ENCODE measurements at places on chromosomes 6 and 20.

DNA sequence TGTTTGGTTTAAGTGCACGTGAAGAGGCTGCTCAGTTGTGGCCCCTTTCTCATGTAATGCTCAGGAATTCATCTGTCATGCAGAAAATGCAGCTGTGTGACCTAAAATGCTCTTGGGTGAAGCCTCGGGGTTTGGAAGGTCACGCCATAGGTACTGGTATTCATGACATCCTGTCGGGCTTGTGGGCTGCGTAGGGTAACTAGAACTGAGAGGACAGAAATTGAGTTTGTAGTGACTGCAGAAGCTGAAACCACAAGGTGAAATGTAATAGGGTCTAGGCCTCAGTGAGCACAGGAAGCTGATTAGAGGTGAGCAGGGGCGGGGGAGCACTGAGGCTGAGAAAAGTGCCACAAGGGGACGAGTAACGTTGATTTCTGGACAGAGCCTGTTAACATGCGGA lies 128.8 kb downstream of the SOBP start:
- DNase-seq, result peak; percentile 66

DNA sequence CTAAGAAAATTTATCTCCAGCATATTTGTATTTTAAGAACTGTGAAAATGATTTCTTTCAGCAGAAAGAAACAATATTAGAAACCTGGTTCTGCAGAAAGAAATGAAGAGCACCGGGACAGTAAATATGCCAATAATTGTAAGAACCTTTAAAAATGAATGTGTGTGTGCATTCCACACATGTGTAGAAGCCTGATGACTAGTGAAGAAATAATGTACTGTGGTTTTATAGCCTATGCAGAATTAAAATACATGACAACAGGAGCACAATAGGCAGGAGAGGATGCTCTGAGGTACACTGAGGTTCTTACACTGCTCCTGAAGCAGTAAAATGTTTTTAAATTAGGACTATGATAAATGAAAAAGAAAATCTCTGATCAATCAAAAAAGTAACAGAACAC lies 48.9 kb downstream of the SNX14 start:
- no peak for DNase-seq

GRCh38 chr6:90413396-90413795 lies 116.8 kb upstream of the BACH2 start:
- DNase-seq, result no peak

DNA sequence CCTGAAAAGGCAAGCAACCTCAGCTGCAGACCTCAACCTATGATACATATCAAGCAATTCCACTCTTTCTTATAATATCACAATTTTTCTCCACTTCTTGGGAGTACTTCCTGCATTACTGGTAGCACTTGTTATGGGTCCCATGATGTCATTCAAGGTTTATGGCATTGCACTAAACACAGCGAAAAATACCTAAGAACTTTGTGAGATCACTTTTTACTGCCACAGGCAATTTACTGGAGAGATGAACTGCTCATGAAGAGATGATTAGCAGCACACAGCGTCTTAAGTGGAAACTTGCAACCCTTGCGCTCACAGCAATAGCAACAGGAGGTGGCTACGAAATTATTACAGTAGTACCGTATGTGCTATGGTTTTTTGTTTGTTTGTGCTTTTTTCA lies 19.3 kb upstream of the RIMS4 start:
- DNase-seq, result no peak

DNA sequence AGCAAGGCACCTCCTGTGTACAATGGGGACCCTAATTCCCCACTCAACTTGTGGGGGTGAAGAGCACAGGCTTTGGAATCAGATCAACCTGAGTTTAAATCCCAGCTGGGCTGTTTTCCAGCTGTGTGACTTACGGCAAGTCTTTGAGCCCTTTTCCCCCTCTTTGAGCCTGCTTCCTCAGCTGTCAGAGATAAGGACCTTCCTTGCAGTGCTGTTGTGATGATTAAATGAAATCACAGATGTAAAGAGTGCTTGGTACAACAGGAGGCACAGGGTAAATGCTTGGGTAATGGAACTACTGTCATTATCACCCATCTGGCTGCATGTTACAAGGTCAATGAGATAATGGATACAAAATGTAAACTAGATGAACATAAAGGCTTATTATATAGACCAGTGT lies 3.2 kb downstream of the SNX21 start:
- DNase-seq, result no peak

GRCh38 chr6:49453221-49453620 lies 9.8 kb downstream of the MMUT start:
- DNase-seq, result no peak

DNA sequence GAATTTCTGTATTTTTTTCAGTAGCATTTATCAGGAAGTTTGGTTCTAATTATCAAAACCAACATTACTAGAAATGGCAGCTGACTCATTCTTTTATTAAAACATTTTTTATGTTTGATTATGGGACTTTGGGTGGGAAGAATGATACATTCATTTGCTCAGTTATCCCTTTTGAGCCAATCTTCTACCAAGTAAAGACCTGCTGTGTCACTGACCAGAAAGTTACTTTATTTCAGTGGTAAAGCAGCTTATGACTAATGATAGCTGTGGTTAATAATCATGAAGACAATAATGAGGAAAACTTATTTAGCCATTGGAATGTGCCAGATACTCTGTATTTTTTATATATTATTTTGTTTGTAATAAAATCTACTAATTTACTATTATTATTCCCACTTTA lies 142.3 kb downstream of the FARS2 start:
- DNase-seq, result no peak

GRCh38 chr6:9252799-9253198 lies 817.5 kb upstream of the SLC35B3 start:
- no peak for DNase-seq

DNA sequence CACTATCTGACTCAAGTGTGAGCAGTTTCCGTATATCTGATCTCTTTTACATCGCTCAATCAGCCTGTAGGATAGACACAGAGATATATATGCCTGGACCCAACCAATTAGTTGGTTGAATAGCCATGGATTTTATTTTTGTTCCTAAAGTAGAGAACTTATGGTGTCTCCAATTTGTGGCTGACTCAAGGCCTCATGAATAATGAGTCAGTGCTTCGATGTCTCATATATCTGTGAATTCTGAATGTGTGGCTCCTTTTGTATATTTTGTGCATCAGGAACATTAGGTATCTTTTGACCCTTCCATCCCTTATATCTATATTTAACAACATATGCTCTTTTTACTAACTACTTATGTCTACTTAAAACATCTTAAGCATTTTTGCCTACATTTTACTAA lies 64.5 kb downstream of the OR2B2 start:
- DNase-seq, result no peak

- DNase-seq, result peak; percentile 73
Measured at GRCh38 chr6:149922642-149923326, at the start of gene RAET1G. Gene RAET1G (minus strand): TSS chr6:149923121. CDS start chr6:149923010, 111 bp downstream.

GRCh38 chr6:163333038-163333437 lies 81.5 kb upstream of the QKI start:
- DNase-seq, result no peak

DNA sequence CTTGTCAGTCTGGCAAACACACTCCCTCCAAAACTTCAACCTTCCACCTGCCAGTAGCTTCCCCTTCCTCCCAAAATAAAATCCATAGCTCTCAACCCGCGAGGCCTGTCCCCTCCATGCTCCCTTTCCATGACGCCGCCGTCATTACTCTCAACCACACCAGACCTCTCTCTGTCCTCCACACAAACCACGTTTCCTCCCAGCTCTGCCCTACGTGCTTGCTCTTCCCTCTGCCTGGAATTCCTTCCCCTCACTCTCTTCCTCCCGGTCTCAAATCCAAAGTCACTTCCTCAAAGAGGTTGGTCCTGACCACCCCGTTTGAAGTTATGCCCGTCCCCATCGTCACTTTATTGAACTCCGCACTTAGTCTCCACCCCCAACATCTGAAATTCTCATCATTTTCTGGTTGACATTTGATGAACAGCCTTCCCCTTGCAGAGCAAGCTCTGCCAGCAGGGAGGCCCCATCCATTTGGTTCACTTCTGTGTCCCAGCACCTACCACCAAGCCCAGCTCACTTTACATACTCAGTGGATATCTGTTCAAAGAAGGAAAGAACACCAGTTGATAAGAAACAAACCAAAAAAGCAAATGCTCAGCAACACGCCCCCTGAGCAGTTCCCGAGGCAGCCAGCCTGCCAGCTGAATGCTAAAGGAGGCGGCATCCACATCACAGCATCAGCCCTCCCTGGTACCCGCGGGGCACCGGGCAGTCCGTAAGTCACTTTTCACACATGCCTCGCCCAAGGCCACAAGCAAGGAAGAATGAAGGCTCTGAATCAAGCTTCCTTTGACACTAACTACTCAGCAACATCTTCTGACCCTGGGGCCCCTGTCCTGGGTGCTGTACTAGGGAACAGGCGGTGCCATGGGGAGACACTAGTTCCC lies 125.0 kb downstream of the NFATC2 start:
- no peak for DNase-seq

- no peak for DNase-seq
Measured at GRCh38 chr6:40894962-40895799, 143.8 kb downstream of the UNC5CL start.

DNA sequence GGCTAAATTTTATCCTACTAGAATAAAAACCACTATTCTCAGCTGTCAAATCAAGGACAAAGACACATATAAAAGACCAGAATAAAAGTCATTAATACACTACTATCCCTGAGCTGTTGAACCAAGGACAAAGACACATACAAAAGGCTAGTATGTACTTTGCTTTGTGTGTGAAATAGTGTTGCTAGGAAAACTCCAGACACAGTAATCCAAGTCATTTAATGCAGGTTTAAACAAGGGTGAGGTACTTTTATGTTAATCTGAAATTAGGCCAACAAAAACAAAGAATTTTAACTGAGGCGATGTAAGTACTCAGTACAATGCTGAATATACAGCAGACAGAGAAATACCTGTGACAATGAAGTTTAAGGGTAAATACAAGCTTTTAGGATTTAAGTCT lies 18.9 kb downstream of the GCLC start:
- no peak for DNase-seq

DNA sequence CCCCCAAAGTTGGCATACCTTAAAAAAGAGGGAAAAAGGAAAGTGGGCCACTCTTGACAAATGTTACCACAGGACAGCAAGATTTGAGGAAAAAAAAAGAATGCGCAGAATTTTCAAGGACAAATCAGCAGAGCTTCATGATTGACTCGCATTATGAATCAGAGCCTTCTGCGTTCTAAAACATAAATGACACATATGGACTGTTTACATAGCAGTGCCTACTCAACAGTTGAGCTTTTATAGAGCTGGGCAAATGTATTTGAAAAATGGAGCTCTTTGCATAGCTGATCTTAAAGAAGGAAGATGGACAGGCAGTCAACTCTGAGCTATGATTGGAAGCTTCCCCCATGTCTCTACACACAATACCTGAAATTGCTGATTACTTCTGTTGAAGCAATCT lies 213.2 kb upstream of the NT5E start:
- no peak for DNase-seq

GRCh38 chr6:37550191-37550831 lies 50.6 kb upstream of the CCDC167 start:
- DNase-seq, result no peak

DNA sequence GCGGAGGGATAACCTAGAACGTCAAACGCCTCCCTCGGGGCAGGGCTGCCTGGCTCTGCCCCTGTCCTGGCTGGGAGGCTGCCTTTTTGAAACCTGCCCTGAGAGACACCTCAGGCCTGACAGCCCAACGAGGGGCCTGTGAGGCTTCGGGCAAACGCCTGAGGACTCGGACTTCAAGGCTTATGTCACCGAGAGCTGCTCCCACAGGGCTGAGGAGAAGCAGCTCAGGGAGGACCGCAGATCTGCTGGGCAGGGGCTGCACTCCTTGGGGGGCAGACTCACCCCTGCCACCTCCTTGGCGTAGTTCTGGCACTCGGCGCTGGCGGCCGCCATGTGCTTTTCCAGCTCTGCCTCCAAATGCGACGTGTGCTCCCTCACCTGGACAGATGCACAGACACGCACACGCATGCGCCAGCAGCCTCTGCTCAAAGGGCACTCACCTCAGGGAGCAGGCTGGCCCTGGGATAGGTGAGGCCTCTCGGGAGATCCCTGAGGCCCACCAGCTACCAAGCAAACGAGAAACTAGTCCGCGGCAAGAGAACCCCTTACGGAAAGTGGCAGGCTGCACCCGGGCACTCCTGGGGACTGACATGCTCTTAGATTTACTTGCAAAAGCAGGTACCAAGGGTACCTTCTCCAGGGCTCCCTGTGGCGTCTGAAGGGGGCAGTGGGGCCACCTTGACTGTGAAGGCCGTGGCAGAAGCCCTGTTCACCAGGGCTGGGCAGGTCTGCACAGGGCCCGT lies 49.6 kb downstream of the DSTN start:
- DNase-seq, result no peak

DNA sequence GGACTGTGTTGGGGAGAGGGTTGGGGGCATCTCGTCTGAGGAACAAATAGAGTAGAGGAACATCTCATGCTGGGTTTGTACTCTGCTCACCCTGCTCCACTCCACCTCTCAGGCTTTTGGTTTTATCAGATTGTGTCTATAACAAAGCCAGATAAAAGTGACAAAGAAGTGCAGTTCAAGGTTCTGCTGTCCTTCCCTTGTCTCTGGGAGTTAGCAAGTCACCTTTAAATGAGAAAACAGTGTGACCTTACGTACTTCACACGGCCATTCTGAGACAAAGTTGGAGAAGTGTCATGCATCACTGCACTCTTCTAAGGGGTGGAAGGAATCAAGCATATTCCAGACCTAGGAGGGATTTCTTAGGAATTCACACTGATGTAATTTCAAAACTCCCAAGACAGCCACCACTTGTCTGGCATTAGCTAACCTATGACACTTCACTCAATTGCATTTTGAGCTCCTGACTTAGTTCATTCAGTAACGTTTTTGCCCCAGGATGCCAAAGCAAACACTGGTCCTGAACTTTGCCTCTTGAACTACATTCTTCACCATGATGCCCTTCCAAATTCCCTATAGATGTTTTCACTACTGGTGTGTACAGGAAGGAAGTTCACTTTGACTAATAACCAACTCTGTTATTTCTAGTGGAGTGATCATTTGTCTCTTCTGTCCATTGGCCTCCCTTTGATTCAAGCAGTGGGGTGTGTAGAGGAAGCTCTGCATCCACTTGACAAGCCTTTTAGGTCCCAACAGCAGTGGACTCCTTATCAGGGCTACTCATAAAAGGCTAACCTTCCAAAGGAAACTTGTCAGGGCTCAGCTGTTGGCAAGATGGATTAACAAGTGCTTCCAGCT lies 647.6 kb upstream of the FLRT3 start:
- no peak for DNase-seq

DNA sequence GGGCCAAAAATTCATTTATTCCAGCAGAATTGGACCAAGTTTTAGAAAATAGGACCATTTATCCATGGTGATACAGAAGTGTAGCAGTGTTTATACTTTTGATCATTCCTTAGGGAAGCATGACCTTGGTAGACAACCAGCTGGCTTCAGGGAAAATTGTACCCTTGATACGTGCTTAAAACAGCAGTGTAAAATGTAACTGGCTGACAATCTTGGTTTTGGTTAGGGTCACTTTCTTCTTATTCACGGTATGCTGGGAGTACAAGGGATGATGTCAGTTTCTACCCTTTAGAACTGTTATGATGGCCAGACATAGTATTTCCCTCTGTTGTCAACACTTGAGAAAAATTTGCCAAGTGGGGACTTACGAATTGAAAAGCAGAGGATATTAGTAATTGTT lies 157.1 kb downstream of the BCKDHB start:
- DNase-seq, result no peak

GRCh38 chr6:162854734-162855191 lies 127.0 kb downstream of the PACRG start:
- no peak for DNase-seq
